NCI-H510A (cell line): ENCODE measurements at places on chromosomes 13 and 19.

- DNase-seq, result no peak
Measured at GRCh38 chr19:51702103-51702824, 9.1 kb downstream of the SPACA6 start.

DNA sequence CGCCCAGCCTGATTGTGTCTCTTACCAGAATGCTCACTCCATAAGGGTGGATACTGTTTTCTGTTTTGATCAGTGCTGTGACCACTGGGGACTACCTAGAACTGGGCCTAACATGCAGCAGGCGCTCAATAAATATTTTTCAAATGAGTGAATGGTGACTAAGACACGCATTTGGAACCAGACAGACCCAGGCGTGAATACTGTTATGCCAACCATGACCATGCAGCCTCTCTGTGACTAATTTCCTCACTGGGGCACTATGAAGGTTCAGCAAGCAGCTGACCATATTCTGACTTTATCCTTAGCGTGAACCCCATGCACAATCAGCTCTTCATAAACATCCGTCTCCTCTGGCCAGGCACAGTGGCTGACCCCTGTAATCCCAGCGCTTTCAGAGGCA lies 13.0 kb upstream of the SPC24 start:
- no peak for DNase-seq

DNA sequence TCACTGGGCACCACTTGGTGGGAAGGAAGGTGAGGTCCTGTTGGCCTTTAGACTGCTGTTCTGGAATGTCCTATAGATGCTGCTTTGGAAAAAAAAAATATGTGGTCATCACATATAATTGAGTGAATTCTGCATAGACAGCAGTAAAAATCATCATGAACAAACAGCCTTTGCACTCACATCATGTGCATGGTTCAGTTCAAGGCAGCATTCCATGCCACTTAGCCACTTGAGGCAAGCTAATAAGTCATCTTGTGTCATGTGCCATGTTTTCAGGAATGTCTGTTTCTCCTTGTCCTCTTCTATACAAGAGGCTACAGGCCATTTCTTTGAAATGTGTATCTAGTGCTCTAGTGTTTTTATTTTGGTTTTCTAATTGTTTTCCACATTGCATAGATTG lies 43.9 kb upstream of the TSC22D1 start:
- DNase-seq, result no peak

- DNase-seq, result no peak
Measured at GRCh38 chr13:21342699-21343442, 116.2 kb downstream of the ZDHHC20 start.

DNA sequence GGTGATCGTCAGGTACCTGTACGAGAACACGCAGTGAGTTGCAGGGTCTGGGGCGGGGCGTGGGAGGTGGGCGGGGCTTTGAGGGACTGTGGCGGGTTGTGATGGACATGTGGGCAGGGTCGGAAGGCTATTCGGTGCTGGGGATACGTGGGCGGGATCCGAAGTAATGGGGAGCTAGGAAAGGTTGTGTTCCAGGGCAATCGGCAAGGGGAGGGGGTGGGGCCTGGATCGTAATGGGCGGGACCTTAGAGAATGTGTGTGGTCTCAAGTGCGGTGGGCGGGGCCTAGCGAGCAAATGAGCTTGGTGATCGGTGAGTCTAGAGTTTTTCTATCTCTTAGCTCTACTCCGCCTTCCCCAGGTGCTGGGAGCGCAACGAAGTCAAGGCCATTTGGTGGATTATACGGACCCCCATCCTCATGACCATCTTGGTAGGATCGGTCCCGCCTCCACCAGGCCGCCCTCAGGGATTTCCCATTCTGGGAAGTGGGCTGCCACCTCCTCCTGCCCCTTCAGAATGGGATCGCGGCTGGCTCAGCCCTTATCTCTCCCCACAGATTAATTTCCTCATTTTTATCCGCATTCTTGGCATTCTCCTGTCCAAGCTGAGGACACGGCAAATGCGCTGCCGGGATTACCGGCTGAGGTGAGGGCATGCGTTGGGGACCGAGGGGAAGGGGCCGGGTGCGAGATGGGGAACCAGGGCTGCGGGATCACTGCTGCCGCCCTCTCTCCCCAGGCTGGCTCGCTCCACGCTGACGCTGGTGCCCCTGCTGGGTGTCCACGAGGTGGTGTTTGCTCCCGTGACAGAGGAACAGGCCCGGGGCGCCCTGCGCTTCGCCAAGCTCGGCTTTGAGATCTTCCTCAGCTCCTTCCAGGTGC lies 9.6 kb downstream of the GIPR start:
- no peak for DNase-seq

DNA sequence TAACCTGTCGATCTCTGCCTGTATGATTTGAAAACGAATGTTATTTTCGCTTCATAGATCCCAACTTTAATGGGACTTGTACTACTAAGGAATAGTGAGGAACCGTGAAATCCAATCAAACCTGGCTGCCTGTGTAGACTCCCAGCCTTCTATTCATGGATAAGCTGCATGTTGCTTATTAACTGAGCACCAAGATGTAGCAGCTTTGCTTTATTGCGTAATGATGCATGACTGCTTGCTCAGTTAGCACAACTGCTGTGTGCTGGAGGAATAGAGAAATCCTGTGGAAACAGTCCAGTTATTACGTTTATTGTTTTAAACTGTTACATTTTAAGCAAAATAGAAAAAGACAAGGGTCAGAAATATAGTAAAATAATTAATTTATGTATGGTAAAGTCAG lies 108.2 kb downstream of the SHISA2 start:
- DNase-seq, result no peak
